Endodermal cell (in vitro differentiated cells): ENCODE measurements at places on chromosomes 2 and 18. TPM values are rescaled to one million over a fixed set of nuclear protein-coding genes. Genes with fewer than 3 reads are reported as not detected.

Gene ZRANB3
- 20.7 to 26.2 TPM (median 21.5 TPM) in 3 replicates for total RNA-seq

Gene IKZF2
- total RNA-seq: 8.7 and 9.5 TPM in 2 replicates

Gene LIMS2
- 3.9 to 6.8 TPM (median 5.4 TPM) in 3 replicates for total RNA-seq

Gene SERPINB11
- not detected in 3 replicates for total RNA-seq

Gene FSIP2
- total RNA-seq: 5.1 to 8.7 TPM (median 8.4 TPM) in 3 replicates

Gene ANKRD62
- not detected in 2 replicates for total RNA-seq

Gene IWS1
- total RNA-seq: 90.3 to 107 TPM (median 97.0 TPM) in 3 replicates

Gene GALNT14
- 1.4 and 2.1 TPM in 2 replicates for total RNA-seq

Gene ARHGEF33
- total RNA-seq: 1.00 to 1.9 TPM (median 1.1 TPM) in 3 replicates

Gene CNRIP1
- total RNA-seq: 0.36 and 0.57 TPM in 2 replicates

Gene TMEM178A
- total RNA-seq: 7.4 to 12.5 TPM (median 8.8 TPM) in 3 replicates

Gene ACTR1B
- total RNA-seq: 65.6 and 71.8 TPM in 2 replicates

Gene EEF1B2
- 444 to 527 TPM (median 518 TPM) in 3 replicates for total RNA-seq

Gene CFAP221
- 13.4 to 18.3 TPM (median 18.0 TPM) in 3 replicates for total RNA-seq

Gene ARHGAP15
- total RNA-seq: 0.47 TPM in 1 of 2 replicates, not detected in the other

Gene SKOR2
- total RNA-seq: not detected in 3 replicates

Gene GPC1
- total RNA-seq: 63.6 and 69.7 TPM in 2 replicates

Gene ANKRD30BL
- total RNA-seq: 0.18 and 0.73 TPM in 2 replicates

Gene VWA3B
- 0.38 to 0.56 TPM in 2 of 3 replicates, not detected in the other for total RNA-seq

Gene ACMSD
- total RNA-seq: not detected in 3 replicates

Gene NGEF
- 2.8 to 3.9 TPM (median 2.9 TPM) in 3 replicates for total RNA-seq

Gene LDLRAD4
- total RNA-seq: 11.3 to 17.0 TPM (median 14.9 TPM) in 3 replicates

Gene CERS6
- total RNA-seq: 38.4 and 41.3 TPM in 2 replicates

Gene KCNIP3
- total RNA-seq: 0.26 and 1.2 TPM in 2 replicates
